Renal cortex interstitium (tissue), 15 donors: ENCODE measurements at places on chromosomes 7 and 10. TPM values are rescaled to one million over a fixed set of nuclear protein-coding genes. Genes with fewer than 3 reads are reported as not detected.

AKR1C8 gene
- polyA plus RNA-seq, result 0.36 TPM

CYP2C18 gene
- 0.34 TPM for polyA plus RNA-seq

XRCC2 gene
- polyA plus RNA-seq, result 8.9 TPM

TRPV5 gene
- polyA plus RNA-seq, result 0.80 TPM

IFIT1 gene
- 21.4 TPM for polyA plus RNA-seq

CYP26C1 gene
- polyA plus RNA-seq, result 0.16 TPM

NKX2-3 gene
- polyA plus RNA-seq, result 0.08 TPM

GSDME gene
- 13.6 TPM for polyA plus RNA-seq

CDC14C gene
- not detected for polyA plus RNA-seq

GRM8 gene
- 8.1 TPM for polyA plus RNA-seq

VSTM4 gene
- 14.2 TPM for polyA plus RNA-seq

ANK3 gene
- 178 TPM for polyA plus RNA-seq
